ENCODE measurements at places on chromosomes 2 and 18. TPM values are rescaled to one million over a fixed set of nuclear protein-coding genes. Genes with fewer than 3 reads are reported as not detected.

- DNase-seq: no peak
These were observed 43.0 kb upstream of the ITGB6 start for GRCh38 chr2:160242893-160243564.

GRCh38 chr2:244547-244946 is 19.3 kb downstream of the SH3YL1 start:
- no peak for DNase-seq

DNA sequence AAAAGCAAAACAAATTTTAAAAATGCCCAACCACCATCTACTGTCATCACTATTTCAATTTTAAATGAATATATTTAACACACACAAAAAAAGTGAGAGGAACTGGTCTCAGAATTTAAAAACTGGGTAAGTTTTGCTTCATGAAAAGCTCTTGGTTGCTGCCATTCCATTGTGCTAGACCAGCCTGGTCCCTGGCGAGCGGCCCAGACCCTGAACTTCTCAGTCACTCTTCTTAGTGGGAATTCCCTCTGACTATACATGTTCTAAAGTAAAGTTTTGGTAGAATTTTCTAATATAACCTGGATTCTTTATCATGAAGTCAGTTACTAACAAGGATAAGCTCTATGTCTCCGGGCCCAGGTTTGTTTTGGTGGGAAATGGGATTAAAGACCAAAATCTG is 34.8 kb upstream of the TMEM177 start:
- DNase-seq: peak; percentile 70

- no peak for DNase-seq
These were observed 6.5 kb upstream of the RAX start for GRCh38 chr18:59279722-59280121.

DNA sequence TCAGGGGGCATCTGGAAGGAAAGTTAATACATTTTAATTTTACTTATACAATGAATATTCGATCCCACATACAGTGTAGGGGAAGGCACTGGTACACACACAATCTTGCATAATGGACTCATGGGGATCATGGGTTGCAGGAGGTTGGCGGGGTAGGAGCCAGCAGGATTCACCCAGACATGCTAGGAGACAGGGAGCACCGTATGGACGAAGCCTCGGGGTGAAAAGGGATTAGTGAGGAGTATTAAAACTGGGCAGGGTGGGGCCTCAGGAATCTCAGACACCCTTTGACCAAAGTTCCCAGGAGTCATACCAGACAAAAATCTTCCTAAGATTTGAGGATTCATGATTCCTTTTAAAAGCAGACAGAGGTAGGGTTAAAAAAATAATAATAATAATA is 140.8 kb downstream of the BCL11A start:
- no peak for DNase-seq

DNA sequence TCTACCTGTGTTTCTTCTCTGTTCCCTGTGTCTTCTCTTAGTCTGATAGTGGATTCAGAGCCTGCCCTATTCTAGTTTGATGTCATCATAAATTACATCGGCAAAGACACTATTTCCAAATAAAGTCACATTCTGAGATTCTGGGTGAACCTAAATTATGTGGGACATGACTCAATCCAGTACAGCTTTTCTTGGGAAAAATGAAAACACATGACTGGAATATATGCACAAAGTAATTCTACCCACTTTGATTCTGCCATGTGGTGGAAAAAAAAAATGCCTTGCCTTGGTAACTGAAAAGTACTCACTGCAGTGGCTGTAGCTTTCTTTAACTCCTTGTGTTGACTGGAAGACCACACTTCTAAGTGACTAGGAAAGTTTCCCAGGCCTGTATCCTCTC is 73.7 kb downstream of the LRATD1 start:
- DNase-seq: no peak

DNA sequence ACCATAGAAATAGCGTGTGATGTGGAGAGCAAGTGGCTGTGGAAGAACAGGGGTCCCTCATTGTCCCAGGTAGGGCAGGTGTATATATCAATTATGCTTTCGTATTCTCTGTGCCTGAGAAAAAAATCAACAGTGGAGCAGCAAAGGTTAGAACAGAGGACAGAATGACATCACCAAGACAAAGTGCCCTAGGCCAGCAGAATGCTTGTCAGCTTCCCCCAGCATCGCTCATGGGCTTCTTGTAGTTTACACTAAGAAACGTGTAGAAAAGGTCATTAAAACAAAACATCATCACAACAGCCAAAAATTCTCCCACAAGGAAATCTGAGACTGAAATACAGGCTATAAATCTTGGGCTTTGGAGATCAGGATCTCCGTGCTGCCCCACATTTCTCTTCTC is 288.0 kb downstream of the TDRD15 start:
- DNase-seq: no peak

DNA sequence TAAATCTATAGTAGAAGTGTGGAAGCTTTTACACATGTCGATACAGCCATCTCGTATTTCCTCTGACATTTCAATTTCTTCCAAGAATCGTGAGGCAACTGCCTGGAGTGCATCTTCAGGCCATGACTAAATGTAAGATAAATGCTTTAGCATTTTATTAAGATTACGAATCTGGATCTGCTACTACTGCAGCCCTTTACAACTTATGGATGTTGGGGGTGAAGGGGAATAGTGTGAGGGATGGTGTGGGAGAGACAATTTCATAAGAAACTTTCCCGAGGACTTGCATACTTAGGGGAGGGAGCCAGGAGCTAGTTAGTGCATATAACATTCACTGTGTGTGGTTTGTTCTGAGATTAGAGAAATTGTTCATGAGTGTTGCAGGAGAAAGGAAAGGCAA is 204.8 kb downstream of the SLC39A10 start:
- DNase-seq: no peak

DNA sequence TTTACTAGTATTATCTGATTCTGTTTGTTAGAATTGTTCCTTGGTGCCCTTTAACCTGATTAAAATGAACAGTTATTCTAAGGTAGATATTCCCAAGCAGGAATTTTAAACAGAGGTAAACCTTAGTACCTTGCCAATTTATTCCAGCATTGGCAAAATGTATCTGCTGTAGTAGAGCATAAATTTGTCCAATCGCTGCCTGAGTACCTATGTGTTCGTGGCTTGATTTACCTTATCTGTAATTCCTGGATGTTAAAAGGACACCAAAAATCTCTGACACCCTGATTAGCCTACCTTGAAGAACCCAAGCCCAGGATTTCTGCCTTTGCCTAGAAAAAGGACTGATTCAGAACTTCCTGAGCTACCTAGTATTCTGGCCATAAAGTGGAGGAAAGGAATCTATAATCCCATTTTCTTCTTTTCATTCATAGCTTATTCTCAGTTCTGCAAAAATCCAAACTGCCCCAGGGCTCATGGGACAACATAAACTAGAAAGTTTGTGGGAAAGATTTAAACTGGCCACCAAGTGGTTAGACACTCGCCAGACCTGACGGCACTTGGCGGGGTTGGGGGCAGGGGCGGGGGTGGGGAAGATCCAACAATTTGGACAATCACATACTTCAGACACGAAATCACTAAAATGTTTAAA is 16.2 kb upstream of the ZCCHC2 start:
- DNase-seq: no peak

DNA sequence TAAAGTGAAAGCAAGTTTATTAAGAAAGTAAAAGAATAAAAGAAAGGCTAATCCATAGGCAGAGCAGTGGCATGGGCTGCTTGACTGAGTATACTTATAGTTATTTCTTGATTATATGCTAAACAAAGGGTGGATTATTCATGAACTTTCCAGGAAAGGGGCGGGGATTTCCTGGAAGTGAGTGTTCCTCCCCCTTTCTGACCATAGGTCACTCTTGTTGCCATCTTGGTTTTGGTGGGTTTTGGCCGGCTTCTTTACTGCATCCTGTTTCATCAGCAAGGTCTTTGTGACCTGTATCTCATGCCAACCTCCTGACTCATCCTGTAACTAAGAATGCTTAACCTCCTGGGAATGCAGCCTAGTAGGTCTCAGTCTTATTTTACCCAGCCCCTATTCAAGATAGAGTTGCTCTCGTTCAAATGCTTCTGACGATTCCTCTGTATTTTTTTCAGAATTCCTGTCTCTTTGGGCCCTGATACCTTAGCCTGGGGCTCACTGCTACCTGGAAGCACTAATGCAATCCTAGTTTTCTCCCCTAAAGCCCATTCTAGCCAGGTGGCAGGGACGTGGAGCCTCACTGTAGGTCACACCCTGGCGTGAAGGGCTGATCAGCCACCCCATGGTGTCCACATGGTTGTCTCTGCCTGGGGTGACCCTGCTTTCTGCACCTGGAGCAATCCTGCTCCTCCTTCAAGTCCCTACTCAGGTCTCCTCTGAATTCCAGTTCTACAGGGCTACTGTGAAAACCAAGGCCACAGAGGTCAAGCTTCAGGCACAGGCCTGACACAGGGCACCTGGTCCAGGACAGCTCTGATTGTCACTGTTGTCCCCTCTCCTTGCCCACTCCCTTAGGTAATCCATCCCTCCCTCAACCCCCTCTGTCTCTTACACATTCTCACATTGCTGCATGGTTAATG is 6.0 kb upstream of the SLC35F6 start:
- DNase-seq: peak; percentile 98

SCG2 gene
- total RNA-seq: 0.05 TPM

RNASEH1 gene
- 23.5 TPM for total RNA-seq

GALNT14 gene
- 1.7 TPM for total RNA-seq

ARHGAP15 gene
- not detected for total RNA-seq

SERPINB11 gene
- total RNA-seq: not detected

BOLL gene
- total RNA-seq: not detected

GCFC2 gene
- 16.3 TPM for total RNA-seq

RAB6C gene
- not detected for total RNA-seq

DNAH7 gene
- total RNA-seq: 0.09 TPM

RMND5A gene
- total RNA-seq: 80.9 TPM

Measured in dermis blood vessel endothelial cell (primary cell).